ENCODE measurements at places on chromosomes 6 and 20. TPM values are rescaled to one million over a fixed set of nuclear protein-coding genes. Genes with fewer than 3 reads are reported as not detected.

GRCh38 chr20:21031666-21032065 is 74.5 kb downstream of the LINC00237 start:
- DNase-seq = no peak

GRCh38 chr6:1321738-1322137 is 9.8 kb downstream of the FOXQ1 start:
- peak; percentile 67 for DNase-seq

- DNase-seq = peak; percentile 14
These were observed 10.2 kb upstream of the RNF114 start for GRCh38 chr20:49925901-49926454.

GRCh38 chr6:138991206-138991605 is 3.2 kb upstream of the REPS1 start:
- no peak for DNase-seq

- DNase-seq = no peak
These were observed 132.0 kb upstream of the RNF24 start for GRCh38 chr20:4147319-4147718.

GRCh38 chr6:149454346-149454848 is 30.4 kb downstream of the ZC3H12D start:
- DNase-seq = peak; percentile 95

- DNase-seq = peak; percentile 29
These were observed 9.6 kb upstream of the HSF2 start for GRCh38 chr6:122389704-122390372.

DNA sequence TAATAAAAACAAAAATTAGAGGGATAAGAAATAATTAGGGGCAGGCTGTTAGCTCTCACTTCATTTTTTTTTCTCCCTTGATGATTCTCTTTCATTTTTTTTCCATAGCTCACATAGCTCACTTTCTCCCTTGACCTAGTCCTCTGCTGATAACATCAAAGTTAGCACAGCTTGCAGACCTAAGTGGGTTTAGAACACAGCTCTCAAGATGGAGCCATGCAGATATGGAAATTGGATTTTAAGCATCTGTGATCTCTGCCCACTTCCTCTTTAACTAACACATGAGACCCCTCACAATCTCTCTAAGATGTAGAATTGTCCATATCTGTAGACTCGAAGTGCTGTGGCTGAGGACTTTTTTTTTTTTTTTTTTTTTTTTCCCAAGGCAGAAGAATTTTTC is 257.1 kb downstream of the SOX4 start:
- no peak for DNase-seq

- peak; percentile 45 for DNase-seq
These were observed 4.5 kb upstream of the TAF8 start for GRCh38 chr6:42045538-42046460.

- no peak for DNase-seq
These were observed 172.1 kb upstream of the RUNX2 start for GRCh38 chr6:45156075-45156474.

GRCh38 chr20:63132715-63133471 is 83.0 kb downstream of the YTHDF1 start:
- DNase-seq = no peak

DNA sequence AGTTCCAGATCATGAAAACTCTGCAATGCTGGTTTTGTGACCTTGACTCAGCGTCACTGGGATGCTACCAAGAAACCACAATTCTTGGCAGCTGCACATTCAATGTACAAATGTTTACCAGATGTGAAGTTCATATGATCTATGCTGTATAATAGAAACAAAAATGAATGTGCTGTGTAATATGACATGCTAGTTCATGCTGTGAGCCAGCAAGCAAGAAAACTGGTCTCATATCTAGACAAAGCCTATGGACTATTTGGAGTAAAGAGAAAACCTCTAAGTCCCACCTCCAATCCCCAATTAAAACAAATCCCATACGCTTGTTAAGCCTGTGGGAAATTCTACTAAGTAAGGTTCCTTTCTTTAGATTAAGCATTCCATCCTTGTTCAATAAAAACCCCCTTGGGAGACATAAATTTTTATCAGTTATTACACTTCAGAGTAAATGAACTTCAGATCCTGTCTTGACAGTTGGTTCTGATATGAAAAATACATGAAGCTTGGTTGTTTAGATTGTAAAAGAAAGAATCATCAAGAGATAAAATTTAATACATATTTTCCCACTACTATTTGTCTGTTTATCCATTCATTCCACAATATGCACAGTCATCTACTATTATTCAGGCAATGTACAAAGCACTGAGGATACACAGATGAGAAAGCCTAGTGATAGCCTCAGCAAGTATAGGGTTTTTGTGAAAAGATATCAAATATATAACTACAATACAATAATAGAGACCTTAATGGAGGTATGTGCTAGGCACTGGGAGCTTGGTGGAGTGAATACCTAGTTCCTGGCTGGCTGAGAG is 20.1 kb downstream of the COL21A1 start:
- peak; percentile 90 for DNase-seq

GRCh38 chr6:32082478-32082877 is 26.7 kb downstream of the TNXB start:
- peak; percentile 46 for DNase-seq

- DNase-seq = no peak
These were observed 185.4 kb downstream of the BCAS1 start for GRCh38 chr20:53884859-53885541.

DNA sequence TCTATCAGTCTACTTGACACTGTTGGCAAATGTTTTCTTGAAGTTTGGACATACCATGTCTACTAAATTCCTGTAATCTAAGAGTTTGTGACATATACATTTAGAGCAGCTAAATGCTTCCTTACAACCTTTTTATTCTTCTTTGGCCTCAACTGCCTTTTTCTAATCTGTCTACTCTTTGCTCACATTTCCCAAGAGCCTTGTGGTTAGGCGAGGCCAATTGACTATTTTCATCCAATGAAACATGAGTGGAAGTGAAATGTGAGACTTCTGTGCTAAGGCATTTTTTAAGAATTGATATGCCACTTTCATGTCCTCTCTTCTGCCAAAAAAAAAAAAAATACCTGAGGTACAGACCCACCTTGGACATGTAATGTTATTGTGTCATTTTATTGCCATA is 158.2 kb upstream of the MCHR2 start:
- no peak for DNase-seq

GRCh38 chr6:144343701-144344428 is 58.7 kb downstream of the UTRN start:
- DNase-seq = no peak

GRCh38 chr6:112233847-112234246 is 20.5 kb downstream of the LAMA4 start:
- DNase-seq = peak; percentile 95

DNA sequence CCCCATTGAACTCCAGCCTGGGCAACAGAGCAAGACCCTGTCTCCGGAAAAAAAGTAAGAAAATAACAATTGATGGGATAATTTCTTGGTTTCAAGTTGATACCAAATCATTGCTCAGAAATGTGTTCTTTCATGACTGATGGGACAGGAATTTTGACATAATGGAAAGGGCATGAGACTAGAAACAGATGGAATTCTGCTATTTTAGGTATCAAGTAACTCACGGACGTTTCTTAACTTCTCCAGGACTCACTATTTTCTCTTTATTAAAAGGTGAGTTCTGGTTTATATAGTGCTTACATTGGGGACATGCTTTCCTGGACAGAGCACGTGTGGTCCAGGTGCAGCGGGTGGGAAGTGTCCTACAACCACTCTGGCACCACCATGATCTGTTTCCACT is 6.0 kb upstream of the DSP start:
- peak; percentile 83 for DNase-seq

- peak; percentile 76 for DNase-seq
These were observed 140.7 kb upstream of the STXBP5 start for GRCh38 chr6:147063469-147064031.

- no peak for DNase-seq
These were observed 848.2 kb downstream of the DHX35 start for GRCh38 chr20:39810309-39810708.

Gene HLA-DRB1
- total RNA-seq = not detected

Gene SSTR4
- not detected for total RNA-seq

Gene RREB1
- 12.4 TPM for total RNA-seq

Gene NKX2-2
- total RNA-seq = not detected

Gene TNXB
- 23.5 TPM for total RNA-seq

Gene RAMACL
- total RNA-seq = 0.13 TPM

Gene EDN1
- 1.8 TPM for total RNA-seq

Gene GHRH
- not detected for total RNA-seq

Gene PNPLA1
- not detected for total RNA-seq

Gene SPTLC3
- 1.1 TPM for total RNA-seq

Gene LAMA4
- total RNA-seq = 440 TPM

Gene CST7
- total RNA-seq = not detected

Gene KCNS1
- total RNA-seq = 0.11 TPM

Gene LST1
- not detected for total RNA-seq
